Stimulated activated naive CD8-positive, alpha-beta T cell treated with anti-CD3 and anti-CD28 coated beads, Interleukin-15, Interleukin-2, amounts not matched to agents 100 U/mL and 50 U/mL, for 24 hours (primary cell): ENCODE measurements at places on chromosomes 5 and 9.

- DNase-seq = peak; percentile 7
Measured at GRCh38 chr5:136062366-136063274, 33.8 kb downstream of the TGFBI start.

- no peak for DNase-seq
Measured at GRCh38 chr9:87651431-87651830, 74.5 kb upstream of the CTSL start.

DNA sequence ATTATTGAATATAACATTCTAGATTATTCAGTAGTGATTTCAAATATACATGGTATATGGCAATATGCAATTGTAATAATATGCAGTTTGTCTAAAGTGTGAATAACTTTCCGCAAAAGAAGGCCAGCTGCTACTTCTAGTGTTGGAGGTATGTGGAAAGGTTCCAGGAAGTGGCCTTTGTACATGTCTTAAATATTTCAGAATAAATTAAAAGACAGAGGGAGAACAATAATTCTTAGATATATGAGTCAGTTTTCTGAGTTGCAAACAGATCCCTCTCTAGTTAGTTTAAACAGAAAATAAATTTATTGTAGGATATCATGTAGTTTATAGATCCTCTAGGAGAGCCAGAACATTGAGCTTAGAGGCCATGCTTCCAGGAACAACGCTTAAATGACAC lies 210.8 kb upstream of the ELL2 start:
- no peak for DNase-seq

DNA sequence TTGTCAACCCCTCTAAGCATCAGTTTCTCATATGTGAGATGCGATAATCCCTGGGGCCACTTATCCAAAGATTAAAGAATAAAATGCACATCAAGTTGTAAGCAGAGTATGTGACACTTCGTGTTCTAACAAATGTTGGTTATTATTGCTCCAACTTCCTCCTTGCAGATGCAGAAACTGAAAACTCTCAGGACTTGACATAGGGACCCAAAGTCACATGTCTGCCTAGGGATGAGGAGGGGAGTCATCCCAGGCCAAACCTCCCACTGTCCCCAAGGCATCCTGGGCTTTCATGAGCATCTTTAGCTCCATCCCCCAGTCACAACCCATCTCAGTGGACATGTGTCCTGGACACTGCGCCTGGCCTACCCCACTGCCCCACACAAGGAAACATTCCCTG lies 27.5 kb upstream of the SYK start:
- no peak for DNase-seq

DNA sequence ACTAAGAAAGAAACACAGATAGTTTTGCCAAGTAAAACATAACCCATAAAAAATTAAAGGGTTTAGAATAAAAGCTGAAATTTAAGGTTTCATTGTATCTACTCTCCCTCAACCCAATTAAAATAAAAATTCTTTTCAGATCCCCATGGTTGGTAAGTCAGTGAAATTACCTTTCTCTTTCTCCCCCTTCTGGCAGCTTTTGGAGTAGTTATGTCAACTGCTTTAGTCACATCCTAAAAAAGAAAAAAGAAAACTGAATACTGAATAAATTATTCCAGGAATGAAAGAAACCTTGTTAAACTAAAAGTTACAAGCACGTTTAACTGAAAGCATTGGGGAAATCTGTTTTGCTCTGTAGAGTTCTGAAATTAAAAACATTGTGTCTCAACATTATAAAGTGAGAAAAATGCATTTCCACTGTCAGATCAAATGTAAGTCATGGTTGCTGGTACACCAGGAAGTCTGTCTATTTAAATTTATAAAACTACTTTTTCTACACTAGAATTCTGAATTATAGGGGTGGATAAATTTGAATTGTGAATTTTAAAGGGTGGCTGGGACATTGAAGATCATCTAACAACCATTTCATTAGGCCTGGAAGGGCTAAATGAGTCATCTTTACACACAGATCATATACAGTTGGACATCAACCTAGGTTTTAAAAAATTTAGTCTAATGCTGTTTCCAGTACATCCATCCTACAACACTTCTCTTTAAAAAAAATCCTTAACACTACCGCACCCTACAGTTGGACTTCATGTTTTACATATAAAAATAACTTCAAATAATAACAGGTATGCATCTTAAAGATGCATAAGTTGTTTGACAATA lies 24.7 kb downstream of the PSIP1 start:
- no peak for DNase-seq

DNA sequence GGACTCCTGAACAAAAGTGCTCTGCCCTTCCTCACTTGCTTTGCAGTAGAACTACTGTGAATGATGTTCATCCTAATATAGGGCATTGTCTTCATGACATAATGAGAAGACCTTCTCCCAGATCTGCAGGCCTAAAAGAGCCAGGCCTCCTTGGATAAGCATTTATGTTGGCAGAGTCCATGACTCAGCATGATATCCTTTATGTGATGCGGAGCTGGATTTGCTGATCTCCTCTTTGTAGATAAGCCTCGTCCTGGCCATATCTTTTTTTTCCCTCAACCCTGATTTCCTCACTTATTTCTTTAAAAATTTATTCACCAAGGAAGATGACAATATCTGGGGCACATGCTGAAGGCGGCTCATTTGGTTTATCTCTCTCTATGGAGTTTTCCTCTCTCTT lies 62.4 kb upstream of the TAS2R1 start:
- no peak for DNase-seq

GRCh38 chr9:76691517-76692313 lies 72.5 kb upstream of the PCA3 start:
- no peak for DNase-seq

GRCh38 chr5:91076138-91076537 lies 307.0 kb downstream of the ARRDC3 start:
- no peak for DNase-seq

DNA sequence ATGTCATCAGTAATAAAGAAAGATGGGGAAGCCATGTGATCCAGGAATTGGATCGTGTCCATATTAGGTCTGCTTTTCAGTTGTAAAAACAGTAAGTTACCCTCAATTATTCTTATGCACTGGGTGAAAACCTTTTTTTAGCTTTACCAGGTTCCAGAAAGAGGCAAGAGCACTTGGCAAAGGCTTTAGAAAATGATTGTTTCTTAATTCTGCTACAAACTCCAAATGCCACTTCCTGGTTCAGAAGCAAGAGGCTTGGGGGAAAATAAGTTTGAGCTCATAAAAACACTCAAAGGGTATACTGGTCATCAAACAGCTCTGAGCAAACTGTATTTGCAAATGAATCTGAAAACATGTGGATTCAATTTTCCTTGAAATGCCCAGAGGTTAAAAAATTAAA lies 615.6 kb downstream of the EBF1 start:
- DNase-seq = no peak

GRCh38 chr5:42506662-42507061 lies 83.4 kb downstream of the GHR start:
- no peak for DNase-seq

- DNase-seq = no peak
Measured at GRCh38 chr9:89553451-89554010, 51.3 kb upstream of the GADD45G start.

DNA sequence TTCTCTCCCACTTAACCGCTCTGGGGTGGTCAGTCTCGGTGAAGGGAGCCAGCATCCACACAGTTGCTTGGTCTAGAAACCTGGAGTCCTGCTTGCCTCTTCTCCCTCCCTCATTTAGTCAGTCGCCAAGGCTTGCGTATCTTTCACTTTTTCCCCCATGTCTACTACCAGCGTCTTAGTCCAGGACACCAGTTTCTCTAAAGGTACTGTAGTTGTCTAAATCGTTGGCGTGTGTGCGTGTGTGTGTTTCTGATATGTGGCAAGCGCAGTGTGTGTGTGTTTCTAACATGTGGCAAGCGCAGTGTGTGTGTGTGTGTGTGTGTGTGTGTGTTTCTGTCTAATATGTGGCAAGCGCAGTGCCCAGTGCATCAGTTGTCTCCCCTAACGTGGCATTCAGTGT lies 641 bp downstream of the ATP6V1G1 start:
- no peak for DNase-seq

- DNase-seq = no peak
Measured at GRCh38 chr9:88871669-88872068, 119.6 kb upstream of the S1PR3 start.

GRCh38 chr5:56130664-56131063 lies 102.5 kb downstream of the ANKRD55 start:
- DNase-seq = no peak

DNA sequence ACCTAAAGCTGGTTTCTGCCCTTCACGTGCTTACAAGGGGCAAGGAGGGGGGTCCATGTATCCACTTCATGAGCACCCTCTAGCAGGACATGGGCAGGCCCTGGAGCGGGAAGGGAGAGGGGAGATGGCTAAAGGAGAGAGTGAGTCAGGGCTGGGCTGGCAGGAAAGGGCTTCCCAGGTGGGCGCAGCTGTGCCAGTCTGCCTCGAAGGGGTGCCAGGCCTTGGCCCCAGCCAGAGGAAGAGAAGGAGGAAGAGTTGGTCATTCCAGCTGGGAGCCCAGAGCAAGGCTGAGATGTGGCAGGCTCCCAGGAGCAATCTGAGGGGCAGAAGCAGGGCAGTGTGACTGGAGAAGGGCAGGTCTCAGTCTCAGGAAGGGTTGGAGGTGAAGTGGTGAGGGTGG lies 24.7 kb downstream of the TRIM14 start:
- DNase-seq = no peak

DNA sequence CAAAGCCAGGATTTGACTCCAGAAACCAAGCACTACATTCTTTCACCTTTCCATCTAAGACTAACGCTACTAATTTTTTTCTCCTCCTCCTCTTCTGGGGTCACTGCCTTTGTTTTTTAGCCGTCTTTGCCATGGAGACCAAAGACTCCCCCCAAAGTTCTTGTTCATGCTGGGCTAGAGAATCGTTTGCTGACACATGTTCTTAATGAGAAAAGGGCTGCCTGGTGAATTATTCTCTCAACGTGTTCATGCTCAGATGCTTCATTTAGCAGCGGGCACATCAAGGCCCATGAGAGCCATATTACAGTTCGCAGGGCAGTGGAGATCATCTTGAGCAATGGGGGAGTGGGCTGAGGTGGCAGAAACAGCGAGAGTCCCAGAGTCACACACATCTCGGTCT lies 134.9 kb downstream of the SLIT3 start:
- DNase-seq = no peak

- no peak for DNase-seq
Measured at GRCh38 chr5:140591747-140592372, 27.2 kb downstream of the SLC35A4 start.

GRCh38 chr9:86217076-86217755 lies 42.2 kb downstream of the C9orf153 start:
- DNase-seq = no peak

DNA sequence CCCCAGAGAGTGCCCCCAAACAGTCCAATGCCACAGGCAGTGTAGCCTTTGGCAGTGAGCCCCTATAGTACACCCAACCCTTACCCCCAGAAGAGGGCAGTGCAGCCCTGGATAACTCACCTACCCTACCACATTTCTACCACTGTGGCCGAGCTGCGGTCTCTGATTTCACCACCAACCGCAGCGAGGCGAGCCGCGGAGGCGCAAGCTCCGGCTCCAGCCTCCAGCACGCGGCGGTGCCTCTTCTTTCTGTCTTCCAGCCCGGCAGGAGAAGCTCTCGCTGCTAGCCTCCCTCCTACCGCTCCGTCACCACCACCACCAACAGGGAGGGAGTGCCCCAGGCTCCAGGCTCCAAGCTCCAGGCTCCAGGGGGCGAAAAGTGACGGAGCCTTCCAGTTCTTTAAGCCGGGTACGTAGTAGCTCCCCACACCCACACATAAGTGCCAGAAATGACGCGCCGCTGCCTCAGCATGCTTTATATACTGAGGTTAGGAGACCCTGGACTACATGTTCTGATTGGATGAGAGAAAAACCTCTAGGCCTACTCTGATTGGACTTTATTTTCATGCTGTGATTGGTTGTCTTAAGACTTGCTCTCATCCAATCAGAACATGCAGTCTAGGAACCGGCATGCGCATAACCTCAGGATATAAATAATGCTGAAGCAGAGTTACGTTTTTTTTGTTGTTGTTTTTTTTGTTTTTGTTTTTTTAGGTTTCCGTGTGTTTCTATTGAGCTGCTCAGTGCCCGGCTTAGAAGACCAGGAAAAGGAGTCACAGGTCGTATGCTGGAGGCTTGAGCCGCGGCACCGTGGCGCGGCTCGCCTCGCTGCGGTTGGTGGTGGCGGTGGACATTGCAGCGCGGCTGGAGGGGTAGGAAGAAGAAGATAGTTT lies at the start of gene PCAT7:
PCAT7 (plus strand) TSS at position 645 of the 893 bp plus-strand sequence.
- peak; percentile 43 for DNase-seq

DNA sequence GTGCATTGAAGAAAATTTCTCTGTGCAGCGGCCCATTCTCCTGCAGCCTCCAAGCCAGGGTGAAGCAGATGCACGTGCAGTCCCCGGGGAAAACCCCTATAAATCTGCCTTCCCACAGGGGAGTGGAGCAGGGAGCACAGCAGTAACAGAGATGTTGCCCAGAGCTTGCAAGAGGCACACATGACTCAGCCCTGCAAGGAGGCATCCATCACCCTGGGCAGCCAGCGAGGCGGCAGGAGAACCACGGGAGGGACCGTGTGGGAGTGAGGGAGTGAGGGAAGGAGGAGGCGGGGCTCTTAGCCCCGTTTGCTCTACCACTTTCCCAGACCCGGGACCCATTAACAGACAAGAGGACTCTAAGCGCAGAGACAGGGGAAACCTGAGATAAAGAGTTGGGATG lies 96.2 kb upstream of the ARAP3 start:
- peak; percentile 29 for DNase-seq

DNA sequence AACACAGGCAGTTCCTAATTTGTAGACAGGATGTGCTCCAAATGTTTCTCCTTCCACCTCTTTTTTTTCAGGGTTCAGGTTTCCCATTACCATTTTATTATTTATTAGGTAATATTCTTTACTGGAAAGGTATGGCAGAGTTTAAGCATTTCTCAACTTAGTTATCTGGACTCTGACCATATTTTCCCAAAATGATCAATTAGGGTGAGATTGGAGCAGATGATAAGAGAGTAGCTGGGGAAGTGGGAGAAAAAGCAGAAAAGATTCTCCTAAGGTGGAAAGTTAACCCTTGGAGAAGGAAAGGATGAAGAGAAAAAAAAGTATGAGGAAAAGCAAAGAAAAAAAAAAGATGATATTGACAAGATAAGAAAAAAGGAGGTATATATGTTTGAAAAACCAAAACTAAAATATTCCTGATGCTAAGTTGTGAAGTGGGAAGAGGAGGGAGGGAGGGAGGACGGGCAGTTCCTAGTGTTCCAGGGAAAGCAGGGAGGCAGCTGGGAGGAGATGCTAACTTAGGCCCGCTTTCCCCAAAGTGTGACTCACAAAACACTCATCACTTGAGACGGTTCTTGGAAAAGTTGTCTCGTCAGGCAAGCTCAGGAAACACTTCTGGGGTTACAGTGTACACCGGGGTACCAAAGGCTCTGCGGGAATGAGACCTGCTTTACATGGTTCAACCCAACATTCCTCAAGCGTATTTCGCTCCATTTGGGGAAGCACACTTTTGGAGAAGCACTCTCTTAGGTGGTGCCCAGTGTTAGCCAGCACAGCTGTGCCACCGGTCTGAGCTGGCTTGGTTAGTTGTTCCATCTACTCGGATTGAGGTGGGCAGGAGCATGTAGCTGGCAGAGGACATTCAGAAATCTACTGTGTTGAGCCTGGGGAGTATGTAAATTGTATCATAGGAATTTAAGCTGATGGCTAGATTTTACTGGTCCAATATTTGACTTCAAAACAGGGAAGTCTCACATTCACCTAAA lies 35.1 kb downstream of the B4GALT1 start:
- DNase-seq = no peak

GRCh38 chr9:34387239-34387638 lies 10.5 kb upstream of the MYORG start:
- DNase-seq = no peak
